ENCODE measurements at places on chromosomes 12 and 14. TPM values are rescaled to one million over a fixed set of nuclear protein-coding genes. Genes with fewer than 3 reads are reported as not detected.
A peak's percentile ranks its signal among the peaks of the same experiment; 100 is the strongest.

DNA sequence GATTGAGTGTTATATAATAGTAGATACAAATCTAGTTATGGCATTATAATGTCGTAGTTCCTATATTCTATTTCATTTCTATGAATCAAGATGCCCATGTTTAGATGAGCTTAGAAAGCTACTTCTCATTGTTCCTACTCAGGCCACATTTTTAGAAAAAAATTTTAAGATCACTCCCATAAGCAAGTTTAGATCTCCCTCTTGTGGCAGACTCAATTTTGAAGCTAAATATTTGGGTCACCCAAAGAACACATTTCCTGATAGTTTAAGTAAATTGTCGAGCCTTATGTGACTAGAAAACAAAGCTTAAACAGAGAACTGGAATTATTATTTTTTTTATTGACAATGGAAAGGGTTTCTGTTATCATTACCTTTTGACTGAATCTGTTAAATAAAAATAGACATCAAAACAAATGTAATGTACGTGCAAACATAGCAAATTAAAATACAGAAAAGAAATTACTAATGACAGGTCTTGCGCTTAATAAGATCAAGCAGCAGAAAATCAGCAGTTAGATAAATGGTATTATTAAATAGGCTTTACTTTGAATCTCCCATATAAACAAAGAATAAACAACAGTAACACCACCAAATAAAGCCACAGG is 180.2 kb downstream of the ACSS3 start:
- no peaks in the 10 kb centered on the region for H3K4me1 ChIP-seq
- H3K27me3 ChIP-seq, result no peaks in the 10 kb centered on the region
- H3K27ac ChIP-seq, result no peak overlapping the region

DNA sequence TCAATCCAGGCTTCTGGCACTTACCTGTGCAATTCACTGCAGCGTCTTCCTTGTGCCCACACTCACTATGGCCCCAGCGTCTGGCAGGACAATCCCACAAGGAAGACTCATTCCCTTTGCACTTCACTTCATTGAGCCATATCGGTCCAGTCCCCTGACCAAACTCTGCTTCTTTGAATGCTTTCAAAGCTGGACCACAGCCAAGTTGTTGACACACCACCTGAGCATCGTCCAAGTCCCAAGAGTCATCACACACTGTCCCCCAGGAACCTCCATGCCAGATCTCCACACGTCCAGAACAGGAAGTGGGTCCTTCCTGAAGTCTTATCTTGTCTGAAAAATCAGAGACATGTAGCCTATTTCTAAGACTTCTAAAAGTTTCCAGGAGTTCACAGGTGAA is 20.2 kb downstream of the CD163 start:
- no peaks in the 10 kb centered on the region for H3K27me3 ChIP-seq
- H3K4me3 ChIP-seq, result no peak overlapping the region
- no peak overlapping the region for H3K27ac ChIP-seq
- no peaks in the 10 kb centered on the region for H3K36me3 ChIP-seq
- no peak for DNase-seq
- no peaks in the 10 kb centered on the region for H3K4me1 ChIP-seq

DNA sequence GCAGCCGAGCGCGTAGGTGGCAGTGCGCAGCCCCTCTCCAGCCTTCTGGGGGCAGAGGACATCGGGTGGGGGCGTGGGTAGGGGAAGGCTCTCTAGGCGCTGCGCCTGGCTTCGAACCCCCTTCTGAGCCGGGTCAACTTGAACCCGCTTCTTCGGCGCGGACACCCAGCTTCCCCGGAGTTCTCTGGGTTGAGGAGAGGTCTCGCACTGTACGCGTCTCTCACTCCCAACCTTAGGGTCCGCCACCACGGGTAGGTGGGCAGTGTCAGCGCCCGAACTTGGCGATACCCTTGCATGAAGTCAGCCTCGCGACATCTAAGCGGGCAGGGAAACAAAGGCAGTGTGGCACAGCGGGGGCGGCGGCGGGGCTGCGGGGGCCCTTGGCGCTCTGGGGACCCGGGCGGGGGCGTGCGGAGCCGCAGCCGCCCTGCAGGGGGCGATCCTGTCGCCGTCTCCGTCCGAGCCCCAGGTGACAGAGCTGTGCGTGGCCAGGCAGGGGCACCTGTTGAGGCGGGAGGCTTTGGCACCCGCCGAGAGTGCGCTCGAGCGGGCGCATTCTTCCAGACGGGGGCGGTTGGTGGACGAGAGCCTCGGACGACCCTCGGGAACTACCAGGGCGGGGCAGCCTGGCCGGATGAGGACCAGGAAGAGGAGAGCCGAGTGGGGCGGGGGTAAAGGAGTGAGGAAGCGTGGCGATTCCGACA is 1.1 kb downstream of the GALNT16 start:
- DNase-seq, result no peak
- H3K27me3 ChIP-seq, result no peaks in the 10 kb centered on the region
- no peaks in the 10 kb centered on the region for H3K4me1 ChIP-seq
- H3K36me3 ChIP-seq, result no peaks in the 10 kb centered on the region
- peak overlapping the region; percentile 0 for H3K27ac ChIP-seq

The IL22 gene
- not detected for total RNA-seq

The RPGRIP1 gene
- total RNA-seq, result 0.22 TPM

The FAM186B gene
- total RNA-seq, result 0.44 TPM

The NOC4L gene
- 24.9 TPM for total RNA-seq

The MYBPC1 gene
- total RNA-seq, result 1.5 TPM

All from tibial nerve (tissue), 4 donors.